ENCODE measurements at places on chromosomes 6 and 20.

GRCh38 chr6:57130661-57131177 lies 40.7 kb downstream of the ZNF451 start:
- no peak for DNase-seq

- no peak for DNase-seq
Measured at GRCh38 chr20:62772103-62772611, 24.1 kb upstream of the MRGBP start.

GRCh38 chr6:113019176-113019575 lies 672.0 kb downstream of the RFPL4B start:
- no peak for DNase-seq

DNA sequence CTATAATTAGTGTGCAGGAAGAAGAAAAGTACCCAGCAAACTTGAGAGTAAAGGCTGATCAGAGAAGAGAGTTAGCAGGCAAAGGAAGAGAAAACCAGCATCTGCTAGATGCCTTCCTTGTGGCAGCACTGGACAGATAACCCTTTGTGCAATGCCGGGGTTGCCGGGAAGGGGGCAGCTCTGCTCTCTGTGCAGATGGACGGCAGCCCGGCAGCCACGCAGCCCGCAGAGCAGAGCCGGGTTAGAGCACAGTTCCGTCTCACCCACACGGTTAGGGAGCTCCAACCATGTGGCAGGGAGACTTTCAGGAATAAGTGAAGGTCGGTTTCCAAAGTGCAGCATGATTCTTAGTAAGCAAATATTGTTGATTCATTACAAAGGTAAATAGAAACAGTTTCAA lies 80.0 kb upstream of the RPS6KA2 start:
- DNase-seq: no peak

DNA sequence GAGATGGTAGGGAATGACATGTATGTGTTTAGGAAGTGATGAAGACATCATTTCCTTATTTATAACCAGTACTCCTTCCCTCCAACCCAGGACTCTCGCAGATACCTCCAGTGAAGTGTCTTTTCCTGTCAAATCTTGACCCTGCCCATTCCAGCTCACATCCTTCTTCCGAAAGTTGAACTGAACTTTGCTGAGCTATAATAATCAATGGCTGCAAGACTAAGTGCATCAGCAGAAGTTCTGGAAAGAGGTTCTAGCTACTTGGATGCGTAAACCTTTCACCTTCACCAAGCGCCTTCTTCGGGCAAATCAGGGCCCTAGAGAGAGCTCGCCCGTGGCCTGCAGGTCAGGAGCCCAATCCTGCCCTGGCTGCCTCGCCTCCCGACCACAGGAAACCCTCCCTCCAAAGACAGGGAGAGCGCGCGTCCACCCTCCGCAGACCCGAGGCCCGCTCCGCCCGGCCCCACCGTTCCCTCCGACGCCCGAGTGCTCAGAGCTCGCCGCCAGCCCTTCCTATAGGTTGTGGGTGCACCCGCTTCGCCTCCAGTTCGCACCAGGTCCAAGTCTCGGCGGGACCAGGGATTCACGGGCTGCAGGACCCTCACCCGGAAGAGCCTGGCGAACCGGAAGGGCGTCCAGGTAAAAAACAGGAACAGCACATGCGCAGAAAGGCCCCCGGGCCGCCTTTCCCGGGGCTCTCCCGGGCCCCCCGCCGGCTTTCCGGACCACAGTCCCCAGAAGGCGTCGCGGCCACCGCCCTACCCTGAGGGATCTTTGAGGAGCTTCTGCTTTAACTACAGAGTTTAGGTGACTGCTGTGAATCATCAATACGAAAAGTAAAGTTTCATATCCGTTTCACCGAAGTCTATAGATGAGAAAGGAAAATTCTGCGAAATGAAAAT lies at the start of gene ZNF334:
TSS of gene ZNF334 (minus strand) at position 617 of the 902 bp plus-strand sequence. CDS start 1,457 bp downstream, outside the sequence.
- DNase-seq: no peak

- DNase-seq: no peak
Measured at GRCh38 chr6:106617302-106617701, 12.0 kb downstream of the RTN4IP1 start.

Measured in stimulated activated CD8-positive, alpha-beta memory T cell treated with anti-CD3 and anti-CD28 coated beads, Interleukin-7, amount 100 ng/mL, for 4 hours (primary cell).